ENCODE measurements at places on chromosomes 5 and 9.

GRCh38 chr9:133739408-133740280 is 1.5 kb upstream of the SARDH start:
- no peak for DNase-seq

DNA sequence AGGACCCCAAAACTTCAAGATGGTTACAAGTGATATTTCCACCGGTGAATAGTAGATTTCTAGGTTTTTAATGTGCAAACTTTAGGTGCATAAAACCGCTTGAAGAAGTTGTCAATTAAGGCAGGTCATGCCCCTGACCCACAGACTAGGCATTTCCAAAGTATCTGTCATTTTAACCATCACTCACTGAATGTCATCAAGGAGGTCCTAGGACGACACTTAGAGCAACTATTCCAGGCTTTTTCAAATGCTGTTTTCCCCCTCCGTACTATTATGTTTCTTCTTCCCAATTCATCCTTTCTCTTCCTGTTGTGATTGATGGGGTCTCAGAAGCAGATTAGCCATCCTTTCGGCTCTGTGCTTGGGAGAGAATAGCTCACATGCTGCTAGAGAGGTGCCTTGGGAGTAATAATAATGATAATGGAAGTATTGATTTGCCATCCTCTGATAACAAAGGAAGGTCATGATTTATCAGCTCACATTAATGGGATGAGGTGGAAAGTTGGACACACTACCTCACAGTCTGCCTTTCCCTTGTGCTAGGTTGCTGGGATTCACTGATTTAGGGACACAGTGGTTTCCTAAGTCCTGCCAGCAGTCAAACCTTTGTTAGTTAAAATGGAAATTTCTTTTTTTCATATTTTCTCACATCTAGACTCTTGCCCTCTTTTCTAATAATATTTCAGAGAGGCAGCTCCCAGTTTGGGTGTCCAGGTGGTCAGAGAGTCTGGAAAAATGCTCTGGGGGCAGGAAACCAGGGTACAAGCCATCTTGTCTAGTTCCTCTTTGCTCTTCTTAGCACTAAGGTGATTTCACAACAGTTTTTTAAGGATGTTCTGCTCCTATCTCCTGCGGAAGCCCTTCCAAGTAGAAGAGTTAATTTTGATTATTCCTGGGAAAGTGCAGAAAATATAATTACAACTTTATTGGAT is 67.0 kb downstream of the PTTG1 start:
- DNase-seq, result no peak

DNA sequence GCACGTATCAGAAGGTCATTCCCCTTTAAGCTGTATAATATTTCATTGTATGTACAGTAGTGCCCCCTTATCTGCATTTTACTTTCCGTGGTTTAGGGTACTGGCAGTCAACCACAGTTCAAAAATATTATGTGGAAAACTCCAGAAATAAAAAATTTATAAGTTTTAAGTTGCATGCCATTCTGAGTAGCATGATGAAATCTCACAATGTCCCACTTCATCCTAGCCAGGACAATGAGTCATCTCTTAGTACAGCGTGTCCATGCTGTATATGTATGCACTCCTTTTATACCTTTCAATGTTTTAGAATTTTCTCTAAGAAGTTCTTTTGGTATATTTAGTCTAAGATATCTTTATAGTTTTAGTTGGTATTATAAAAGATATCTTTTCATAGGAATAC is 115.0 kb upstream of the HAND1 start:
- no peak for DNase-seq

DNA sequence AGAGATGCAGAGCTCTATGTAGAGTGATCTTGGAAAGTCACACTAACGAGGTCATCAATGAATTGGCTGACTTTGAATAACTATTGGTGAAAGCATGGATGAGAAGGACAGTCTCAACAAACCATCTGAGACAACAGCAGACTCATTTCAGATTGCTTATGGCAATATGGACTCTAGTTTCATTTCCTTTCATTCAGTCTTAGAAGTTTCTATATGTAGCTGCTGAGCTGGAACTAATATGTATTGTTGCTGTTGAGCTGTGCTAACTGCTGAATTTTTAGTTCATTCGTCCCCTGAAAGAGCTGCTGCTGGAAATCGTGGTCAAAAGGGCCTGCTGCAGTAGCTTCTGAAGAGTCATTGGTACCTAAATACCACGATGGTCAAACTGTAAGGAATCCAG is 31.3 kb downstream of the TNFSF15 start:
- DNase-seq, result no peak

- no peak for DNase-seq
Measured at GRCh38 chr9:5440426-5440825, 2.7 kb upstream of the PLGRKT start.

GRCh38 chr9:133132174-133132573 is 11.1 kb upstream of the RALGDS start:
- no peak for DNase-seq

DNA sequence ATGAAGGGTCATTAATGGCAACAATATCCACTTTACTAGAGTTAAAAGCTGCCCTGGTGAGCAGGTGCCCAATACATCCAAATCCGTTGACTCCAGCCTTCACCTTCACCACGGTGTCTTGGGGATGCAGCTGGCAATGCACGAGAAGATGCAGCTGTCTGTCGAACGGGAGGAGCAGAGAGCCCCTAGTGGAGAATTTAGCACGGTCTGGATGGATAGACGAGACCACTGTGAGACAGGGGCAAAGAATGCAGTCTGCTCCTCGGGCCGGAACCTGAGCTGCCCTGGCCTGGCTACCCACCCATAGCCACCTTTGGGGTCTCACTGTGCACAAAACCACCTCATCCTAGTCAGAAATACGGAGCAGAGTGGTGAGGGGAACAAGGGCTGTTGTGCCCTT is 35.1 kb downstream of the ADRA1B start:
- DNase-seq, result no peak

- DNase-seq, result no peak
Measured at GRCh38 chr9:3502560-3503398, 23.0 kb downstream of the RFX3 start.

GRCh38 chr9:136738960-136739359 is 3.8 kb downstream of the LCN10 start:
- no peak for DNase-seq

- no peak for DNase-seq
Measured at GRCh38 chr9:37327553-37327952, 94.9 kb upstream of the GRHPR start.

- no peak for DNase-seq
Measured at GRCh38 chr5:172565455-172565854, 75.6 kb upstream of the NEURL1B start.

GRCh38 chr9:23644326-23644725 is 181.7 kb downstream of the ELAVL2 start:
- DNase-seq, result no peak

DNA sequence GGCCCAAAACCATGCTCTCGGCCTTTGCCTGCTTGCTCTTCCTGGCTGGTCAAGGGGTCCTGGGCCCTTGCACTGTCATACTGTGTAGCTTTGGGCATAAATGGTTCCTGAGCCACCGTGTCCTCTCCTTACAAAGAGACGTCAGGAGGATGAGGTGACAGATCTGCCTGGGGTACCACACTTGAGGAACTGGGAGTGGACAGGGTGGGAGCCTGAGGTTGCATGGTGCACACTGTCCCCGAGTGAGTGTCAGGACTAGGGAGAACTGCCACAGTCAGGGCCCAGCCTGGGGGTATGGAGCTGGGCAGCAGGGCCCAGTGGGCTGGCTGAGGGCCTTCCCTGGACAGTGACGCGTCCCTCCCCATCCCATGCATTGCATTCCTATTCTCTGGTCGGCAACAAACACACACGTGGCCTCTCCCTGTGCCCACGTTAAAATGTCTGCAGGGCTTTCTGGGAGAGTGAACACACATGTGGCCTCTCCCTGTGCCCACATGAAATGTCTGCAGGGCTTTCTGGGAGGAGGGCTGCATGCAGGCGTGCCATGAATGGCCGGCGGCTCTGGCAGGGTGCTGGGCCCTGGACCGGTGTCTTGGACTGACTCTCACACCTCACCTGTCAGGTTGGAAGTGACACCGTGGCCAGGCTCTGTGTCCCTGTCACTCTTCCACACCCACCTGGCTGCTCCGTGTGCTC is 122.1 kb upstream of the COL5A1 start:
- no peak for DNase-seq

DNA sequence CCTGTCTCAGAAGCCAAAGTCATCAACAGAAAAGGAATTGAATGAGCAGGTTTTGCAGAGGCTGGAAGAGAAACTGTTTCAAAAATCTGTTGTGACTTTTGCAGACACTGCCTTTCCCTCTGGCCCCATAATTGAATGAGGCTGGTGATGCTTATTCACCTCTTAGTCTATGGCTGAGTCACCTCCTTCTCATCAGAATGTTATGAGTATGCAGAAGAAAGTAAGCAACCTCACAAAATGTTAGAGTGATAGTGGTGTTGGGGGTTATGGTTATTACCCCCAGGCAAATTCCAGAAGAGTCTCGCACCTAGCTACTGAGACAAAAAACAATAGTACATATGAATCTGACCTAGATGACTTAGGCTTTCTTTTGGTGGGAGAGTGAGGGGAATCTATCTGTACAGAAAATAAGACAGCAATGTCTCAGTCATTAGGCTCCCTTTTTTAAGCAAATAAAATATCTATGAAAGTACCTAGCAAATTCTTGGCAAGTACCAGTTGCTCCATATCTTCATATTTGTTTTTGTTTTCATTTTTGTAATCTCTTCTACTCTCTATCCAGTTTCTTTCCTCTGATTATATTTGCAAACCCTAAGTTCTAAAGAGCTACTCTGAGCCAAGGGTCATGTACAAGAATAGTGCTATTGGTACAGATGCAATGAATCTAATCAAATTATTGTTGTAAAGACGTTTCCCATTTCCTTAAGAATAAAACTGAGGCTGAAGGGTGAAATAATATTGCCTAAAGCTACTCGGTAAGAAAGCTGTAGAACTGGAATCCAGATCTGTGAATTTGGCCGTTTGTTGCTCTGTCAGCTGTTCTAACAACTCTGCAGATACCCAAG is 498.1 kb upstream of the TNC start:
- DNase-seq, result no peak

DNA sequence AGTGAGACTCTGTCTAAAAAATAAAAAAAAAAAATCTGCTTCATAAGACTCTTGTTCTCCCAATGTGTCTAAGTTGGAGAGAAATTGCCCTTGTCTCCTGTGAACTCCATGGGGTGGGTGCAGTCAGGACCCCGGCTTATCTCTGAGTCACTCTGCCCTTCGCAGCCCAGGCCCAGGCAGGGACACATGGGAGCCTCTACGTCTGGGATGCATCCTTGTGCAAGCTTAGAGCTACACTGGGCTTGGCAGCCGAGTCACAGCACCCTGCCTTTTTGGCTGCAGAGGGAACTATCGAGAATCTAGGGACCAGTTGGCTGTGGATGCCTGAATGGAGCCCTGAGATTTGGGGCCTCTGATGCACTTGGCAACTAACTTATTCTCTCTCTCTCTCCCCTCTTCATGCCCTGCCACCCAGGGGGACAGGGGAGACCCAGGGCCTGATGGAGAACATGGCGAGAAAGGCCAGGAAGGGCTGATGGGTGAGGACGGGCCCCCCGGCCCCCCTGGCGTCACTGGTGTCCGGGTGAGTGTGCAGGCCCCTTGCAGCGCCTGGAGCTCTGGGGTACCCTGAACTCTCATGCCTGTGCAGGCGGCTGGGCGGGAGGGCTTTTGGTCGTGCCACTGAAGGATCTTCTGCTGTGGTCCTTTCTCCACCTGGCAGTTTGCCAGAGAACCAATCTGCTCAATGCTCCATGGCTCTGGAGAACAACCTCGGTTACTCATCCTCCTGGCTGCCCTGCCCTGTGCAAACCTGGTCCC is 47.5 kb upstream of the ORM1 start:
- no peak for DNase-seq

GRCh38 chr5:8831251-8831650 is 714.6 kb downstream of the SEMA5A start:
- no peak for DNase-seq

- no peak for DNase-seq
Measured at GRCh38 chr5:132506094-132506692, 15.6 kb upstream of the IRF1 start.

GRCh38 chr9:26413611-26414010 is 479.0 kb downstream of the CAAP1 start:
- DNase-seq, result no peak

DNA sequence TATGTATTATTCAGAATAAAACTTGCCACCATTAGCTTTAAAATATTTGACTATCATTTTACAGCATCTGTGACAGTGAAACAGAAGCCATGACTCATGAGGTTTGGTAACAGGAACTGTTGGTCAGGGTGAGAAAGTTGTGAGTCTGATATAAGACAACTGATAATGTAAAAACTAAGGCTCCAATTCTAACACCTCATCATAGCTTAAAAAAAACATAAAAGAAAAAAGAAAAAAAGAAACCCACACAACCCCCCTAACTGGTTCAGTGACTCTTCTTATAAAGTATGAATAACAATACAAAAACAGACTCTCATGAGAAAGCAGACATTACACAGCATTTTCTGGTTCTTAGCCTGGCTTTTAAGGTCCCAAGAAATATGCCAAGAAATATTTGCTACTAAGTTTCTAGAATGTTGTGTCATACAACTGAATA is 85.8 kb downstream of the MRPS27 start:
- DNase-seq, result no peak

- no peak for DNase-seq
Measured at GRCh38 chr5:95669985-95670384, 12.8 kb downstream of the SPATA9 start.

DNA sequence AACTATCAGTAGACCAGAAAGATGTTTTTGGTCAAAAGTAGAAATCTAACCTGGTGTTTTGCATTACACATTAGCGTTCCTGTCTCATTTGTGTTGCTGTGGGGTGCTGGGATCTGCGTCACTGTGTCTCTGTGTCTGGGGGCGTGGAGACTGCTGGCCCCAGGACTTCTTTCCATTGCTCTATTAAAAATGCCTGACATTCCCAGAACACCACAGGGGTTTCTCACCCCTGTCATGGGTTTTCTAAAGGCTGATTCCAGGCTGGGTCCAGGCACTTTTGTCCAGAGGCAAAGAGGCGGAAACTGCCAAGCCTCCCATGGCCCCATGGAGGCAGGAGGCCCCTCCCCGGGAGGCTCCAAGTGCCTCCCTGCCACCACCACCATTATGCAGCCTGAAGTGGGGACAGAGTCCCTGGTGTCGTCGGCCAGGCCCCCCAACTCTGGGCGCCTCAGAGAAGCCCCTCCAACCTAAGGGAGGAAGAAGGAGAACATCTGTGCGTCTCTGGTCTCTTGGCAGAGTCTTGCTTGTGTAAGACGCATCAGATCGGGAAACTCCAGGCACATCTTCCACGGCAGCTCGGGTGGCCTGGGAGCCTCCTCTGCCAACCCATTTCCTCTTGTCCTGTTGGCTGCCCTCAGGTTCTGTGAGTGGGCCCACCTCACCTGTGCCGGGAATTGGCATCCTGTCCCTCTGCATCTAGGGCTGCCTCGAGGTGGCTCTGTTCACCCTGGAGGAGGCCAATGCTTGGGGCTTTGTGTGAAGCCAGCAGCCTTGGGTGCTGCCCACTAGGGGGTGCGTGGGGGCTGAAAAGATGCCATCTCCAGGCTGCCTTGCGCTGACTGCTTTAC is 13.8 kb upstream of the PLEKHG4B start:
- DNase-seq, result no peak

GRCh38 chr5:151041577-151042268 is 21.3 kb downstream of the GPX3 start:
- DNase-seq, result no peak
